ENCODE measurements at places on chromosomes 13 and 19.

- no peak for DNase-seq
Measured at GRCh38 chr19:30790056-30790680, 418.0 kb downstream of the ZNF536 start.

- DNase-seq: no peak
Measured at GRCh38 chr13:76131551-76131950, 495.4 kb downstream of the LMO7 start.

- no peak for DNase-seq
Measured at GRCh38 chr19:55386493-55386971, 800 bp downstream of the RPL28 start.

- no peak for DNase-seq
Measured at GRCh38 chr19:42270346-42271044, 1.4 kb downstream of the CIC start.

DNA sequence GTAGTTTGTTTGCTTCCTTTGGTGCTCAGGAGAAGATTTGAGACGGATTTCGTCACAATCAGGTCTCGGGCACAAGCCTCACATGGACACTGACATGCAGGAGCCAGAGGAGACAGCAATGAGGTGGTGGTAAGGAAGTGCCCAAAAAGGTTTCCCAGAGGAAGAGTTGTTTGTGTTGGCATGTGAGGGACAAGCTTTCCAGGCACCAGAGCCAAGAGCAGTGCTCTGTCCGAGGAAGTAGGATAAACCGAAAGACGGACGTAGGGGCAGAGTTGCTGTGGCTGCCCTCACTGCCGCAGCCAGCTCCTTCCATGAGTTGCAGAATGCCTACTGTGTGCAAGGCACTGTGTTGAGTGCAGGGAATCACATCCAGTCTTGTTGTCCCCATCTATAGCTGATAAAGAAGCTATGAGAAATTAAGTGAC, 27.7 kb downstream of the SAE1 start:
- DNase-seq: no peak

DNA sequence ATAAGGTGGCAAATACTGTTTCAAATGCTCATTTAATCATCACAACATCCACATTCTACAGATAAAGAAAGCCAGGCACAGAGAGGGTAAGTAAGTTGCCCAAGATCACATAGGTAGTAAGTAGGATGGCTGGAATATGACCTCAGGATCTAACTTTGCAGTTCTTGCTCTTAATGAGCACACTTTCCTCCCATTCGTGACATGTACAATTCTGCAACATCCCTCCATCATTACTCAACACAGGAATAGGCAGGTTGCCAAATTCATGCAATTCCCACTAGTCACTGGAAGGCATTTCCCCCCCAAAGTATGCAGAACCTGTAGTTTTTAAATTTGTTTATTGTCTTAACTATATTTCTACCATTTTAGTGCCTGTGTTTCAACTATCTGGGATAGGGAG, 109.2 kb downstream of the OLFM4 start:
- DNase-seq: no peak

DNA sequence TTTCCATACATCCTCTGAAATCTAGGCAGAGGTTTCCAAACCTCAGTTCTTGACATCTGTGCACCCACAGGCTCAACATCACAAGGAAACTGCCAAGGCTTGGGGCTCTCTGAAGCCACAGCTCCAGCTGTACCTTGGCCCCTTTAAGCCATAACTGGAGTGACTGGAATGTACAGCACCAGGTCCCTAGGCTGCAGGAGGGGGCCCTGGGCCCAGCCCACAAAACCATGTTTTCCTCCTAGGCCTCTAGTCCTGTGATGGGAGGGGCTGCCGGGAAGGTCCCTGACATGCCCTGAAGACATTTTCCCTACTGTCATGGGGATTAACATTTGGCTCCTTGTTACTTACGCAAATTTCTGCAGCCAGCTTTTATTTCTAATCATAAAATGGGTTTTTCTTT, 1093.0 kb upstream of the PCDH9 start:
- no peak for DNase-seq

- no peak for DNase-seq
Measured at GRCh38 chr13:61253105-61253877, 162.4 kb downstream of the PCDH20 start.

GRCh38 chr13:90238413-90238812, 1109.1 kb upstream of the MIR17HG start:
- DNase-seq: no peak

DNA sequence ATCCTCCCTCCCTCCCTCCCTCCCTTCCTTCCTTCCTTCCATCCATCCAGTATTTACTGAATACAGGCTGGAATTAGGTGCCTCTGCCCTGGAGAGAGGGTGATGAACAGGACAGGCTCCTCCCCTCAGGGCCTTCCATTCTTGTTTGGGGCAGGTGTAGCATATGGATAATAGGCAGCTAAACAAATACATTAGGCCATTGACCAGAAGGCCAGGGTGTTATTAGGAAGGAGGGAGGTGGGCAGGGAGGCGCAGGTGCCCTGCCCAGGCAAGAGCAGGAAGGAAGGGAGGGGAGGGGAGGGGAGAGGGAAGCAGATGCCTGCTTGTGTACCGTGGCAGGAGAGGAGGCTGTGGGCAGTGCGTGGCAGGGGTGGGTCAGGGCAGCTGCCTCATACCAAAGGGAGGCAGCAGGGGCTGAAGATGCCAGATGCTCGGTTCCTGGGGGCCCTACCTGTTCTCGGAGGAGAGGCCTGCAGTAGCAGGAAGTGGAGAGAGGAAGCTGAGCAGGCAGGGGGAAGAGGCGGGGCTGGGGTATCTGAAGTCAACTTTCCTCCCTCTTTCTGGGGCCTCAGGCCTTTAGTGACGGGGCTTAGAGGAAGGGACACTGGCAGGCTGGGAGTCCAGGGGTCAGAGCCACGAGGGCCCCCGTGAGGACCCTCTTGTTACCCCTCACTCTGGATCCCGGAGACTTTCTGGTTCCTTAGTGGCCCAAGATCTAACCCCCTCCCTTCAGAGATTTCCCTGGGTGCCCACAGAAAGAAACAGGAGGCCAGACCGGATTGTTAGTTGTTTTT, at the start of gene RINL:
RINL (minus strand) TSS at position 495 of the 794 bp plus-strand sequence. CDS start 1,533 bp downstream, outside the sequence.
- no peak for DNase-seq

- no peak for DNase-seq
Measured at GRCh38 chr13:111949311-111949710, 117.6 kb upstream of the SOX1 start.

DNA sequence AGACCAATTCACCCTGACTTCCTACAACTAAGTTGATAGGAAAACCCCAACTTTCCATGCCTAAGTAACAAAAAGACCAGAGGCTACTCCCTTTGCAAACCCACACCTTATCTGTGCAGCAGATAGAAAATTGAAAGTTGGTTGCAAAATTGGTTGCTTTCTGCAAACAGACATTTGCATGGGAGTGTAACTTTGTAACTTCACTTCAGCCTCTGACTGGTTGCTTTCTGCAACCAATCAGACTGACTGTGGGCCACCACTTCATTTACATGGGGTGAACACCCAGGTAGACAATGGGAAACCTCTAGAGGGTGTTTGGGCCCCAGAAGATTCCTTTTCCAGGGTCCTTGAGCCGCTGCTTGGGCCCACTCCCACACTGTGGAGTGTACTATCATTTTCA, 9.8 kb downstream of the TEX30 start:
- DNase-seq: no peak

- DNase-seq: no peak
Measured at GRCh38 chr13:40130871-40131636, 475.6 kb downstream of the COG6 start.

DNA sequence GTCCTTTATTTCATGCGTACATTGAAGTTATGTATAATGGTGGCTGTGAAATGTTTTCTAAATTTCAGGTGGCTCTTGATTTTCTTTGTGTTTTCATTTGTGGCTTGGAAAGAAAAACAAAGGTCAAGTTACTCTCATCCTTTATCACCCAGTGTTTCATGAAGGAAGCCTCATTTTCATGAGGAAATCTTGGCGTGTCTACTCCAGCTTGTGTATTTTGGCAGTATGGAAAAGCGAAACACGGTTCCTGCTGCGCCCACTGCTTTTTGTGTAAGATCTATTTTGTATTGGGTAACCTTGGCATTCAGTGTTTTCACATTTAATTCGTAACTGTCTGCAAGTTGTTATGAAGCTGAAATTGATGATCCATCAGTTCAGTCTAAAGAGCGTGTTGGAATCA, 147.0 kb upstream of the RNF113B start:
- peak; percentile 37 for DNase-seq

DNA sequence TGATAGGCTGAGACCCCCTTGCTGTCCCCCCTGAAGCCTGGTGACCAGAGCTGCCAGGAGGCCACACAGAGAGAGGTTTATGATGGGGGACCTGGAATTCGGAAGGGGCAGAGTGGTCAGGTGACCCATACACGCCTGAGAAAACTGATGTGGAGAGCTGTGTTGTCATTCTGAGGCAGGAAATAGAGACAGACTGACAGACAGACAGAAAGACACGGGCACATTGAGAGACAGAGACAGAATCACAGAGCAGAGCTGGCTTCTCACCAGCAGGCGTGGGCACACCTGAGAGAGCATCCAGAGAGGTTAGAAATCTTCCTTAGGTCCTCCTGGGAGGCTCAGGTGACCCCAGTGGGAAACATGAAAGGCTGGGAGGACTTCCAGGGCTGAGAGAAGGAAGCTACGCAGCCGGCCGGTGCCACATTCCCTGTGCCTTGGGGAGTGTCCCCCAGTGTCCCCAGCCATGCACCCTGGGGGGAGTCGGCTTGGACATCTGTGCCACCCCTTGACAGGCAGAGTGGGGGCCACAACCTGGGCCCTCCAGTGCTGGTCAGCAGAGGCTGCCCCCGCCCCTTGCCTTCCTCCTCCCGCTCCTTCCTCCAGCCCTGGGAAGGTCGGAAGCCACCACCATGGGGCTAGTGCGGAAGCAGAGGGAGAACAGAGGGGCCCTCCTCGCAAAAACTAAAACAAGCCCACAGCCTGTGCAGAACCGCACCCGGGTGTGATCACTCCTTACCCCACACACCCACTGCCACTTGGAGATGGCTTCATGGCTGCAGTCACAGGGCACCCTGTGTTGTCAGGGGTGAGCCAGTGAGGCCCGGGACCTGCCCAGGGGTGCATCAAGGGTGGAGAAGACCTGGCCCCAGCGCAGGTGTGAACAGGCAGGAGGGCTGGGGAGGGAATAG, 2.2 kb downstream of the FFAR1 start:
- no peak for DNase-seq

DNA sequence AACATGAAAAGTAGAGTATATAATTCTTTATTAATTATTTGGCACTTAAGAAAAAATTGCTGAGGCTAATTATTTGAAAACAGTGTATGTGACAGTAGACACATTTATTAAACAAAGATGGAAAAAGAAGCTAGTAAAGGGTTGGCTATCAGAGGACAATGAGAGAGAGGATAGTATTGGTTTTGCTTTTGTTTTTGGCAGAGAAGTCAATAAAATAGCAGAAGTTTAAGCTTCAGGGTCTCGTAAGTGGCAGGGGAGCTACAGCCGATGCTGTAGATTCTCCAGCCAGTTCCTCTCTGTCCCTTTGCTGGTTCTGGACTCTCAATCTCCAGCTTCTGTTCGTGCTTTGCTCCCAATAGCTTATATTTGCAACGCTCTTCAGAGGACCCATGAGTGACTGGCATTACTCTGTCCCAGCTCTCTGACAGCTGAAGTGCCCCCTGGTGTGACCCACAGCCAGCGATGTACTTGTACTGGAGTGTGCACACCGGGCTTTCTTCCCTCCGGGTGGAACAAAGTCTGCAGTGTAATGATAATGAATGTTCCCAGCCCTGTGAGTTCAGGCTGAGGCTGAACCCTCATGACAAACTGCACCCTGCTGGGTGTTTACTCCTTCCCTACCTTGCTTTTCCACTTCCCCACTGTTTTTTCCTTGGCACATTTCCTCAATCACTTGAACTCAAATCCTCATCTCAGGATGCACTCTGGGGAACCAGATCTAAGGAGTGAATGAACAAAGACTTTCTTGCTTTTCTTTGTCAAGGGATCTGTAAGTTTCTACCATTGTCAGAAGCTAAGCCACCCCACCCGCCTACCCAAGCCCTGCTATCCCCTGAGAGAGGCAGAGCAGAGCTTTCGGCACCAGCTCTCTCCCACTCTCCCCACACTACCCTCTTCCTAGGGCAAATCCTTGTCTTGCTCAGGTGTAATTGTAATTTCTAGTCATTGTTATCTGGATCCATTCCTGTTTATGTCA, 254.8 kb downstream of the LHFPL6 start:
- DNase-seq: no peak

- no peak for DNase-seq
Measured at GRCh38 chr13:23794267-23795161, 94.7 kb downstream of the MIPEP start.

DNA sequence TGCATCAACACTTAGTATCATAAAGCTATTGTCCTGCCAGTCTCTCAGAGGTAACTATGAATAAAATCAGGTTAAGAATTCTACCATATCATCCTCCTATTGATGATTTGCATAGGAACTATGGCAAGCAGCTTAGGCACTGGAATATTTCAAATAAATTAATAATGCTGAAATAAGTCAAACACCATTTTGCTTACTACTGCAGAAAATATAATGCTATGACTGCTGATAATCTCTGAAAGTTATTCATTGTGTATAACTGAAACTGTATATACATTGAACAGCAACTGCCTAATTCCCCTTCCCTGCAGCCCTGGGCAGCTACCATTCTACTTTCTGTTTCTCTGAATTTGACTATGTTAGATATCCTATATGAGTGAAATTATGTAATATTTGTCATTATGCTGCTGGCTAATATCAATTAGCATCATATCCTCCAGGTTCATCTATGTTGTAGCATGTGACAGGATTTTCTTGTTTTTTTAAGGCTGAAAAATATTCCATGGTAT, 318.8 kb upstream of the SGCG start:
- DNase-seq: peak; percentile 53

DNA sequence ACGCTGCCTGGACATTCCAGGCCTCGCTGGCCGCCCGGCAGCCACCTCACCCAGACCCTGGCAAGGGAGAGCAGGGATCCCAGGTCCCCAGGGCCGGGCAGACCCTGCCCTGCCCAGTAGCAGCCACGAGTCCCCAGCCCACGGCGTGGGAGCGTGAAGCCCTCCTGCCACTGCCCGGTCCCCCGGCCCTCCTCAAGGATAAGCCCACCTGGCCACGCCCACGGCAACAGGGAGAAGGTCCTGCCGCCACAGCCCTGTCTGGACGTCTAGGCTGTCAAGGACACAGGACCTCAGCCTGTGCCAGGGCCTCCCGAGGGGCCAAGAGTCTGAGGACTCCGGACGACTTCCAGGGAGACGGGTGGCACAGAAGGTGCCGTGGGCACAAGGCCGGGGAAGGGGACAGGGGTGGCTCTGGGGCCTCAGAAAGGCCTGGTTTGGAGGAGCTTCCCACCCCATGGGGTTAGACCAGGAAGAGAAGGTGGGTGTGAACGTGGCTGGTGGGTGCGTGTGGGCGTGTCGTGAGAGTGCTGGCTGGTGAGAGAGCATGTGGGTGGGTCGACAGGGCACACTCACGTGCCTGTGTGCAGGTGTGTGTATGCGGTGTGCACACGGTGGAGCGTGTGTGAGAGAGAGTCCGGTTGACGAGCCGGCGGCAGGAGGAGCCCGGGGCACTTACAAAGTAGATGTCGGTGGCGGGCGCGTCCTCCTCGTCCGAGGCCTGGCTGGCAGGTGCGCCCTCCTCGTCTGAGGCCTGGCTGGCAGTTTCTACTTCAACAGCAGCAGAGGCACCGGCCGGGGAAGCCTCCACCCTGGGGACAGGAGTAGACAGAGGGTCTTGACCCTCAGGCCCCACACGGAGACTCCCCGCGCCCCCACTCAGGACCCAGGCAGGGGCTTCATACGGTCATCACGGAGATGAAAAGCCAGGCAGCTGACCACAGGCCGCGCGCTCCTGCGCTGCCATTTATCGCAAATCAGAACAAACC, 11.9 kb upstream of the CACTIN start:
- no peak for DNase-seq

Measured in NCI-H526 (cell line).